GM20000 (cell line): ENCODE measurements at places on chromosomes 16 and 17.

- no peak for DNase-seq
Measured at GRCh38 chr17:696369-696768, 18.3 kb downstream of the VPS53 start.

- DNase-seq, result no peak
Measured at GRCh38 chr17:60244656-60245055, 94.9 kb downstream of the CA4 start.

DNA sequence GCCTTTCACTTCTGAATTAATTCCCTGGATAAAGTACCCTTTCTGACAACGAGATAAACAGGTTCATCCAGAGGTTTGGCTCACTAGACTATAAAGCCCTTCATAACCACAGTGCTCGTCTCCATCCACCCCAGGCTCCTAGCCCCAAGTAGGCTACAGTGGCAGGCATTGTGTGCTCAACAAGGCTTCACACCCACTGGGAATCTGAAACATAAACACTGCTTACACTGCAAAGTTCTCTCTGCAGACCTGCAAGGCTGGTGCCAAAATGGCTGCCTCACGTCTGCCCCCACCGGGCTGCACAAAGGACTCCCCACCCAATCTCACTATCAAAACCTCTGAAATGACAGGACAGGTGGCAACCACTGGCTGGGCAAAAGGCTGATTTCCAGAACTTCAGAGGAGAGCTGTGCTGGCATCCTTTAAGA lies 5.1 kb upstream of the HLF start:
- no peak for DNase-seq

DNA sequence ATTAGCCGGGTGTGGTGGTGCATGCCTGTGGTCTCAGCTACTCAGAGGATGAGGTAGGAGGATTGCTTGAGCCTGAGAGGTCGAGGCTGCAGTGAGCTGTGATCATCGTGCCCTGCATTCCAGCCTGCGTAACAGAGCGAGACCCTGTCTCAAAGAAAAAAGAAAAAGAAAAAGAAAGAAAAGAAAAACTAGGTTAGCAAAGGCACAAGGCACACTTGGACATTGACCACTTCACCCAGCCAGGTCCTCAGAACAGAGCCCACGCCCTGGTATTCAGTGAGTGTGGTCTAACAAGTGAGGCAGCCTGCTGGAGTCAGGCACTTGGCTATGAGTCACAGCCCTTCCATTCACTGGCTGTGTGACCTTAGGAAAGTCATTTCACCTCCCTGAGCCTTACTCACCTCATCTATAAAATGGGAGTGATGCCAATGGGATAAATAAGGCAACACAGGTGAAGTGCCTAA lies 10.4 kb downstream of the MILR1 start:
- no peak for DNase-seq

- no peak for DNase-seq
Measured at GRCh38 chr17:29590411-29591145, 1.1 kb upstream of the GIT1 start.

DNA sequence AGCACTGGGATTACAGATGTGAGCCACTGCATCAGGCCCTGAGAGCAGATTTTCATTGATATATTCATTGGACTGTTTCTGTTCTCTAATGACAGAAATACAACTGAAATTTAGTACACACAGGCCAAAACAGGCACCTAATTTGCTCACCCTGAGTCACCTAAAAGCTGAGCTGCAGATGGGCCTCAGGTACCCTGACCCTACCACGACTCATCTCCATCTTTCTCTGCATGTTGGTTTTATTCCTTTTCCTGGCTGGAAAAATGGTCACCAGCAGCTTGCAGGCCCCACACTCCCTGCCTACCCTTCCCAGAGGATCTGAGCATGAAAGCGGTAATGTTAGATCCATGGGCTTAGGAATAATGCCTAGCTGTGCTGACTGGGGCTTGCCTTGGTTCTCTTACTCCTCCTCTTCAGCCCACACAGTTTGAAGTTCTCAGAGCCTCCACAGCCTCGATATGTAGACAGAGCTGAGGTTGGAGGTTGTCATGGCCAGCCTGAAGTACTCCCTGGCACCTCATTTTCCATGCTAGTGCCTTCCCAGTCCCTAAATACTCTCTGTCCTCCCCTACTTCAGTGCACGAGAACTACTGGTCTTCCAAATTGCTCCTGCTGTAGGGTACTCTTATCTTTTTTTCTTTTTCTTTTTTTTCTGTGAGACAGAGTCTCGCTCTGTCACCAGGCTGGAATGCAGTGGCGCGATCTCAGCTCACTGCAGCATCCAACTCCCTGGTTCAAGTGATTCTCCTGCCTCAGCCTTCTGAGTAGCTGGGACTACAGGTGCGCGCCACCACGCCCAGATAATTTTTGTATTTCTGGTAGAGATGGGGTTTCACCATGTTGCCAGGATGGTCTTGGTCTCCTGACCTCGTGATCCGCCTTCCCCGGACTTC lies 51.1 kb downstream of the CENPV start:
- no peak for DNase-seq
